ENCODE measurements at places on chromosomes 5 and 9.

DNA sequence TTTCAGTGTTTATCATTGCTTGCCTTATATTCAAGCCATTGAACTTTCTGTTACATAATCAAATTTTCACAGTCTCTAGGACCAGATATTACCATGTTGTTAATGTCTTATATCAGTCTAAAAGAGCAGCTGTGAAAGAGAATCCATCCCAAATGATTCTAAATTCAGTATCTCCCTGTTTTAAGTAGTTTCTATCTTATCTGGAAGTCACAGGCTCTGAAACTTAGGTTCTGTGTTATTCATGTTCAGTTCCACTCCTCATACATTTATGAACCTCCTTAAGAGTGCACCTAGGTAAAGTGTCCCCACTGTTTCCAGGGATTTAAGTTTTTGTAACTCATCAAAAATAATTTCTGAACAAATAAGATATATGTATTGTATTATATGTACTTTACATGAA is 9.7 kb downstream of the LYRM7 start:
- DNase-seq, result no peak

DNA sequence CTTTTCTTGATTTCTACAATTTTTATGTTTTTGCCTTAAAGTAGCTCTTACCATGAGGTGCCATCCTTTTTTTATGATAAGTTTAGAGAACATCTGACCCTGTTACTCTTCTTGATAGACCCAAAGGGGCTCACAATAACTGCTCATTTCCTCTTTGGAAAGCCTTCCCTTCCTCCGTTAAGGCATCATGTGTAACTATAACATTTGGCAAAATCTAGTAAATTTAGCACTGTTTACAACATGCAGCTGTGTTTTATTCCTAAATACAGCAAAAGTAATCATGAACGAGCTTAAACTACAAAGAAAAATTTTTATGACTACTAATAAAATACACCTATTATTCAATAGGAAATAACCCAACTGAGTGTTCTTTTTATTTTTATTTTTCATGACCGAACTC is 705.1 kb downstream of the MAT2B start:
- DNase-seq, result no peak

DNA sequence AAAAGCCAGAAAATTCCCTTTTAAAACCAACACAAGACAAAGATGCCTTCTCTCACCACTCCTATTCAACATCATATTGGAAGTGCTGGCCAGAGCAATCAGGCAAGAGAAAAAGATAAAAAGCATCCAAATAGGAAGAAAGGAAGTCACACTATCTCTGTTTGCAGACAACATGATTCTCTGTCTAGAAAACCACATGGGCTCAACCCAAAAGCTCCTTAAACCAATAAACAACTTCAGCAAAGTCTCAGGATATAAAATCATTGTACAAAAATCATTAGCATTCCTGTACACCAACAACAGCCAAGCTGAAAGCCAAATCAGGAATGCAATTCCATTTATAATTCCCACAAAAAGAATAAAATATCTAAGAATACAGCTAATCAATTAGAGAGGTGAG is 112.0 kb downstream of the ADAMTSL1 start:
- no peak for DNase-seq

- no peak for DNase-seq
Observed at GRCh38 chr5:106094204-106094607, 1576.5 kb downstream of the EFNA5 start.

DNA sequence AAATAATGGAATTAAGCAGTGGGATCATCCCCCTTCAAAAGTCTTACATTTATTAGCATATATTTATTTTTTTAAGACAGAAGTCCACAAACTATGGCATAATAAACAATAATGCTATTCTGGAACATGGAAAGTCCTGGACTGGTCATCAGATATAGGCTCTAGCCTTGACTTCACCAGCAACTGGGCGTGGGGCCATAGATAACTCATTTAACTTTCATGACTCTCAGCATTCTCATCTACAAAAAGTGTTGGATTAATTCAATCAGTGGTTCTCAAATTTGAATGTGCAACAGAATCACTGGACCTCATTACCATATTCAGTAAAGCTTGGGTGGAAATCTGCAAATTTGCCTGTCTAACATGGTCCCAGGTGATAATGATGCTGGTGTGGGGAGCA is 253.8 kb downstream of the FBXL7 start:
- DNase-seq, result no peak

DNA sequence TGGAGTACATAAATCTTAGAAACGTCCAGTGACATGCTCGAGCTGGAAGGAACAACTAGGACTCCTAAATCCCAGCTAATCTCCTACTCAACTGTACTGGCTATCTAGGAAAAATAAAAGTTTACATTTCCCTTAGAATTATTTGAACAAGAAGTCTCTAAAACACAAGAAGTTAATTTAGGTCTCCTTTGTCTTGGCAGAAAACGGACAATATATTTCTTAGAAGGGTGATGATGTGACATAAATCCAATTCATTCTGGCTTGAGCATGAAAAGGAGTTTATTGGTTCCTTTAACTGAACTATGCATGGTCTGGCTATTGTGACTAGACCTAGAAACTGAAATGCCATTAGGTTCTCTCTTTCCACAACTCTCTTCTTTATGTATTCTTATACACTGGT is 1242.2 kb upstream of the DMAC1 start:
- no peak for DNase-seq

DNA sequence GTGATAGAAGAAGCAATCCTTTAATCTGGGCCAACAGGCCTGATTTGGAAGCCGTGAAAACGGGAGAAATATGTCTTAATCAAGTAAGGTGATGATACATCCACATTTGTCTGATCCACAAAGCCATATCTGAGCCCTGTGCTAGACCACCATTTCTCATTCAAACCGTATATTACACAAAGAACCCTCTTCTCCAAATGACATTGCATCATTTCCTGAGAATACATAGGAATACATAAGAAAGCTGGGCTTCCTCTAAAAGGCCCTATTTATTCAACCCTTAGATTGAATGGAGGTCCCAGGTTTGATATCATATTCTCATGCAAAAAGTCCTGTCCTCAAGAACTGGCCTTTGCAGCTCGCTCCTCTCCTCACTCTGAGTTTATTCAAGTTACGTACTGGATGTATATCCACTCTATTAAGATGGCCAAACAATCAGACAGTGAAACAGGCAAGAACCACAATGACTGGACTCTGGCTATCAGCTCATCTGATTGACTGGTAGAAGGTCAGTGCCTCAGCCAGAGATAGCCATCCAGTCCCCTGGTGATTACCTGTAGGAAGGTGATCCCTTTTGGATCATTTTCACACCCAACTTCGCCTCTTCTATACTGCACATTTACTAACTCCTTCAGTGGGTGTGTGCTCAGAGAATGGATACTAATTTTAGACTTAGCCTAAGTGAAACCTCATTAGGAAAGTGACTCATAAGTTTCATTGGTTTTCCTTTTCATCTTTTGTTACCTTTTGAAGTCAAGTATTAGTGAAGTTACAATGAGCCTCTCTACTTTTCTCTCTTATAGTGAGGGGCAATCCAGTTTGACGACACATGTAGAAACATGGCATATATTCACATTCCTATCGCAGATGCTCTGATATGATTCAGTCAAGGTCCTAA is 167.6 kb upstream of the WWC1 start:
- no peak for DNase-seq
